Cardiac septum (tissue), 1 donor: ENCODE measurements at places on chromosomes 16 and 17. TPM values are rescaled to one million over a fixed set of nuclear protein-coding genes. Genes with fewer than 3 reads are reported as not detected.

GRCh38 chr16:53612003-53612402, 91.7 kb downstream of the RPGRIP1L start:
- DNase-seq = no peak

- DNase-seq = no peak
Observed at GRCh38 chr17:19348806-19349205, 13.7 kb downstream of the B9D1 start.

DNA sequence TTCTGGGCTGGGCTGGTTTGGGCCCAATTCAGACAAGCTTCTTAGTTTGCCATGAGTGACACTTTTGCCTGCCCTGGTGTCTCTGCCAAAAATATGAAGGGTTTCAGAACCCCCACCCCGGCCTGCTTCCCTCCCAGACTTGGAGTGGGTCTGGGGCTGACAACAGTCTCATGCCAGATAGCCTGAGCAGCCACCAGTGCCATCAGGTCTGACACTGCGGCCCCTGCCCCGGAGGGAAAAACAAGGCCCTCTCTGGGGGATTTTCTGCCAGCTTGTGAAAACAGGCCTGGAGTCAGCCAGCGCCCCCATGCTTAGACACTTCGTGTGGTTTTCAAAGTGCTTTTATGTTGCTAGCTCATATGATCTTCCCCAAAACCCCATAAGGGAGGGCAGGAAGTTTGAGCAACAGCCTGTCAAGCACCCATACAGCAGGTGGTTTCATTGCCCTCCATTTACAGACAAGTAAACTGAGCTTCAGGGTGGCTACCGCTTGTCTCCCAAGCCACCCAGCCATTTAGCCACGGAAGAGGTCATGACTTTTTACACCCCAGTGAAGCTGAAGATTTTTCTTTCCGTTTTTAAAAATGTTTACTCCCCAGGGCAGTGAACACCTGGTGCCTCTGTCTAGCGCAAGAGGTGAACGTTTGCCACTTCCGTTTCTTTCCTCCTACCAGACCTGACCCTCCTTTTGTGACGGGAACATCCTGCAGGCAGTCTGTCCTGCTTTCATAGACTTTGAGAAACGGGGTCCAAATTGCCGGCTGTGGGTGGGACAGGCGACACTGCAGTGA, 300.6 kb downstream of the SEC14L1 start:
- no peak for DNase-seq

DNA sequence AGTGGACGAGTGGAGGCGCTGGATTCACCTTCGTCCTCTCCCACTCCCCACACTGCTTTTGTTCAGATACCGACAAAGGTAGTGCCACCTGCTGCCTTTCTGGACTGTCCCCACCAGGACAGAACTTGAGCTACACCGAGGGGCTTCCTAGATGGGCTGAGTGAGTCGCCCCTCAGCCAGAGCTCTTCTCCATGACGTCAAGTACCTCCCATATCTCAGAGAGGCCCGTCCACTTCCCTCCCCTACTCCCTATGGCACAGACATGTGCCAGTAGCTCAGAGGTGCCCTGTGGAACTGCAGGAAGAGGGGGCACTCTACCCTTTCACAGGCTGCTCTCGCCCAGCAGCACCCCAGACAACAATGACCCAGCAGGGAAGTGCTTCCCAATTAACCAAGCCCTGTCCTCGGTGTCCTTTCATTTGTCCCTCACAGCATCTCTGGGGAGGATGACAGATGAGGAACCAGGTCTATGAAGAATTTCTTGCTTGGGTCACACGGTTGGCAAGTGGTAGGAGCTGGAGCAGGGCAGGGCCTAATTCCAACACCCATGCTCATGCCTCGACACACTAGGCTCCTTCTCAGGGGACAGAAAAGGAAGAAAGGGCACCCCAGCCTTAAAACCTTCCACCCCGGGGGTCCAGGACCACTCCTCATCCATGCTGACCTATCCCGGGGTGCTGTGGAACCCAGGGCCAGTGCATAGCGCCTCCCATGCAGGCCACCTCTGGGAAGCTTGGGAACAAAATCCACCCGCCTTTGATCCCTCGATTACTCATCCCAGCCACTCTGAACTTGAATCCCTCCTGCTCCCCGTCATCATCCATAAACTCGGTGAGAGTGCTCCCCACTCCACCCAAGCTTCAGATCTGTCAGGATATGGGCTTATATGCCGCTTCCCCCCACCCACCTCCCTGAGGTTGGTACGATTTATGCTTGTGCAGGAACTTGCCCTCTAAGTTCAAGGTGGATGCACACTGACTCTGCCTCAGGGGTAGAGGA, 51.7 kb downstream of the WNT3 start:
- no peak for DNase-seq

GRCh38 chr16:17845031-17845430, 374.3 kb upstream of the XYLT1 start:
- no peak for DNase-seq

DNA sequence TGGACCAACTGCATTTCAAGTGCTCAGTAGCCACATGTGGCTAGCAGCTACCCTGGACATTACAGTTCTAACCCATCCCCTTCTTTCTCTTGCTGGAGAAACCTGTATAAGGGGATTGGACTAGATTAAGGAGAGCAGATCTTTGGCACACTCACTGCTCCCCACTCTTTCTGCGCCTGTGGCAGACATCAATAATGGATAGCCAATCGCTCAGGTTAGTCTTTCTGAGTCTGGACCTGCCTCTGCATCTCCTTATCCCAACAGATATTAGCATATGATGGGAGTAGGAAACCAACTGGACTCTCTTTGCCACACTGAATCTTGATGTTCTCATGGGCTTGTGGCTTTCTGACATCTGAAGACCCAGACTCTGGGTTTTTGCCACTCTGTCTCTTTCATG, 81.7 kb downstream of the IRX5 start:
- DNase-seq = no peak

DNA sequence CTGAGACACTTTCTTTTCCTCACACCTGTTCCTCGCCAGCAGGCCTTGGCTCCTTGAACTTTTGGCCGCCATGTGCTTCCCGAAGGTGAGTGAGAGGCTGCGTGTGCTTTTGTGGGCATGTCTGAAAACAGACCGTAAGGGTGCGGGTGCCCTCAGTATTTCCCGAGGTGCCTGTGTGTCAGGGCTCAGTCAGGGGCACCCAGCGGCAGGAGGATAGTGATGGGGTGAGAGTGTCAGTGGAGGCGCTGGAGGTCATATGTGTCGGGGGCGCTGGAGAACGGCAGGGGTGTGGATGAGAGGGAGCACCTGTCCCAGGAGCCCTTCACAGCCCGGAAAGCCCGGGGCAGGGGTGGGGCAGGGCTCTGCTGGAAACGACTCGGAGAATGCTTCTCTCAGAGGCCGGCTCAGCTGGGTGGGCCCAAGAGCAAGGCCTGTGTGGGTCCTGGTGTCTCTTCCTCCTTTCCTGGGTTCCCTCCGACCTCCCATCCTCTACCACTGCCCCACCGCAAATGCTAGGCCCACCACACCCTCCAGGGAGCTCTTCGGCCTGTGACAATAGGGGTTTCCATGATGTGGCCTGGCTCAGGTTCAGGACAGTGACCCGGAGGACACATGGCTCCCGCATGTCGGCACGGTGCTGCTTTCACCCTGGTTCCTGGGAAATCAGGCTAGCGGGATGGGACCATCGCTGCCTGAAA, 451 bp downstream of the IL32 start:
- no peak for DNase-seq

DNA sequence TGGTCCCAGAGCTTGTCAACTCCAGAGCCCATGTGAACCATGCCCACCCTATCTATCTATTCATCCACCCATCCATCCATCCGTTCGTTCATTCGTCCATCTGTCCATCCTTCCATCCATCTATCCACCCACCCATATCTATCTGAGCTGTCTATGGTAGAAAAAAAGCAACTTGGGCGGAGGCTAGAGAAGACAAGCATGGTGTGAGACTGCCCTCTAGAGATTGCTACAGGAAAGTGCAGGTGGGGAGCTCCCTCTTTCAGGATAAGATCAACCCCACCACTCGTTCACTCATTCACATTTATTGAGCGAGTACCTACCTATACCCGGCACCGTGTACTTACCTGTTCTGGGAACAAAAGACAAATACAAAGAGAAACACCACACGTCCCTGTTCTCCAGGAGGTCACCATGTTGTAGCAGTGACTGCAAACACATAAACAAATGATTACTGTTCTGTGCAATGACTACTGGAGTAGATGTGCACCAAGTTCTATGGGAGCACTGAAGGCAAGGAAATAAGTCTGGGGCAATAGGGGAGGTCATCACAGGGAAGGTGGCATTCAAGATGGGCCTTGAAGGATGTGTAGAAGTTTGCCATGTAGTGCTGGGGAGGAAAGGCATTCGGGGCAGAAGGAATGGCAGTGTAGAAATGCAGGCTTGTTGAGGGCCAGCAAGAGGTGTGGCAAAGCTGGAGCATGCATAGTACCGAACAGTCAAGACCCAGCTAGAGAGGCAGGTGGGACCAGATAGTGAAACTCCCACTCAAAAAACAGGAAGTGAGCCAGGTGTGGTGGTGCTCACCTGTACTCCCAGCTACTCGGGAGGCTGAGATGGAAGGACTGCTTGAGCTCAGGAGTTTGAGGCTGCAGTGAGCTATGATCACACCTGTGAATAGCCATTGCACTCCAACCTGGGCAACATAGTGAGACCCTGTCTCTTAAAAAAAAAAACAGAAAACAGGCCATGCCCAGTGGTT, 13.4 kb upstream of the ATP5MC1 start:
- no peak for DNase-seq

DNA sequence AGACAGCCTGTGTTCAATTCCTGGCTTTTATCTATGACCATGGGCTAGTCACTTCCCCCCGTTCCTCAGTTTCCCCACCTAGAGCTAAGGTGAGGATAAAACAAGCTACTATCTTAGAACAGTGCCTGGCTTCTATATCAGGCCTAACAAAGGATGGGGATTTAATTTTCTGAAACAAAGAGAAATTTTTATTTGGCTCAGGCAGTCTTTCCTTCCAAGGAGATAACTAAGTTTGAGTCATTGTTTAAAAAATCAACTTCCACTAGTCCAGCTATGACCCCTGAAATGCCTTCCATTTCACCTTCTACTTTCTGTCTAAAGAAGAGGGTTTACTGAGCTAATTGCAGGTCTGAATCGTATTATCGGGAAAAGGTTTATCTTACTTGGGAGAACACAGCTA, 99.0 kb downstream of the CMIP start:
- DNase-seq = no peak

- DNase-seq = no peak
Observed at GRCh38 chr17:56023851-56024250, 129.4 kb upstream of the ANKFN1 start.

DNA sequence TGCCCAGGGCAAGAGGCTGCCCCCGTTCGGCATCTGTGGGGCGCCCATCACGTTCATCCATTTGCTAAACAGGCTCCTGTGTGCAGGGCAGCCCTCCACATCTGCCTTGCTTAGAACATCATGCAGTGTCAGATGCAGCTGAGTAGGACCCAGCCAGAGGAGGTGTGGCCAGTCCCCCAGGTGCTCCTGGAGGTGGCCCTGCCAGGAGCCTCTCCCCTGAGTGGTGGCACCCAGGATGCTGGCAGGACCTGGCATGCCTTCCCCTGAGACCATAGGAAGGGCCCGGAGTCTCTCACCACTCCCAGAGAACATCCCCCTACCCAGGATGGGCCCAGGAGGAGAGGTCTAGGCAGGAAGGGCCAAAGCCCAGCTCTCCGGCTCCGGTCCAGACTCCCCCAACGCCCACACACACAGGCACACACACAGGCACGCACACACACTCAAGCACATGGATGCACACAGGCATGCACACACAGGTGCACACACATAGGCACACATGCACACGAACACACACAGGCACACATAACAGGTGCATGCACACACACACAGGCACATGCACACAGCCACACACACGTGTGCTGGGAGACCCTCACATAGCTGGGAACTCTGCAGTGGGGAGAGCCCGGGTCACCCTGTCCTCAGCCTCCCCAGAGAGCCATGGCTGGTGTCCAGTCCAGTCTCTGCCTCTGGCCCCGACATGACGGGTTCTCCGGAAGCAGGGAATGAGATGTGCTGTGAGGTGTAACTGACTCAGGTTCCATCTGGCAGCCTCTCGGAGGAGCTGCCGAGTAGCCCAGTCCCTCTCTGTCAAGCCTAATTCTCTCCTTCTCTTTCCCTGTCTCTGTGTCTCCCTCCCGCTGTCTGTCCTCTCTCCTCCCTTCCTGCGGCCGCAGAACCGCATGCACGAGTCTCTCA, 74.6 kb downstream of the AMFR start:
- peak; percentile 50 for DNase-seq

DNA sequence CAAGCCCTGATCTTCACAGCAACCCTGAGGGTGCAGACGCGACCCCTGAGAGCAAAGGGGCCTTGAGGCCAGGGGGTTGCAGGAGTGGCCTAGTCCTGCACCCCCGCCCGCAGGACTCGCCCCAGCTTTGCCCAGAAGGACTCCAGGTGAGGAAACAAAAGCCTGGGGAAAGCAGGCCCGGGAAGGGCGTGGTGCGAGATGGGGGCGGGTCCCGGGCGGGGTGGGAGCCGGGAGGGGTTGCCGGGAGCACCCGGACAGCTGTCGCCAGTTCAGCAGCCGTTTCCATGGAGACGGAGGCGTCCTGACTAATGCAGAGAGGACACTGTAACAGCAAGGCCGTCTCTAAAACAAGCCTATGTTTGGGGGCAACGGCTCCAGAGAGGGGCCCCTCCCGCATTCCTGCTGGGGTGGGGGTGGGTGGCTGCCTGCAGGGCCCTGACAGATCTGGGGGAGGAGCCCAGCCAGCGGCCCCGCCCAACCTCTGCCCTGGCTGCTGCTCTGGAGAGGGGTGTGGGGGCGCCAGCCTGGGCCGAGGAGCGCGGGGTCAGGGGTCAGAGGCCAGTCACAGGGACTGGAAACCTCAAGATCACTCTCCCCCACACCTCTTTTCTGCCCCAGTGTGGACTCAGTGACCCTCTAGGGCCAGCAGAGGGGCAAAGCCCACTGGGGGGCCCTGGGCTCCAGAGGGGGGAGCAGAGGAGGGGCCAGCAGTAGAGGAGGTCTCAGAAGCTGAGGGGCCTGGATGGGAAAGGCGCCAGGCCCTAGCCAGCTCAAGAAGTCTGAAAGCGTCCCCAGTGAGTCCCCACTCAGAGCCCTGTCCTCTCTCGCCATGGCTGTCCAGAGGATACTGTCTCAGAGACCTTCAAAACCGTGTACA, 3.1 kb upstream of the TPPP3 start:
- peak; percentile 88 for DNase-seq

- DNase-seq = peak; percentile 4
Observed at GRCh38 chr16:86096850-86097249, 197.9 kb downstream of the IRF8 start.

GRCh38 chr17:42309986-42310786, 21.9 kb downstream of the STAT5A start:
- DNase-seq = no peak

Gene GAS7
- total RNA-seq = 75.9 TPM

Gene ACSM3
- total RNA-seq = 1.7 TPM

Gene ST6GALNAC1
- 1.9 TPM for total RNA-seq

Gene PLA2G15
- total RNA-seq = 46.7 TPM

Gene SPNS1
- 15.6 TPM for total RNA-seq

Gene KIF18B
- total RNA-seq = 0.13 TPM

Gene SLC52A1
- not detected for total RNA-seq
